ENCODE measurements at places on chromosomes 1 and 21. TPM values are rescaled to one million over a fixed set of nuclear protein-coding genes. Genes with fewer than 3 reads are reported as not detected.

- no peak for DNase-seq
Observed at GRCh38 chr1:58887059-58887458, 103.2 kb upstream of the JUN start.

- no peak for DNase-seq
Observed at GRCh38 chr1:20089328-20090077, 19.5 kb downstream of the PLA2G5 start.

GRCh38 chr1:89394851-89395250, 31.0 kb downstream of the GBP6 start:
- DNase-seq: no peak

- no peak for DNase-seq
Observed at GRCh38 chr1:218845589-218845988, 328.1 kb upstream of the LYPLAL1 start.

- DNase-seq: no peak
Observed at GRCh38 chr1:56933606-56934005, 32.2 kb downstream of the C8B start.

- no peak for DNase-seq
Observed at GRCh38 chr1:213651077-213651476, 336.7 kb upstream of the PROX1 start.

GRCh38 chr1:177645491-177646190, 324.2 kb downstream of the SEC16B start:
- no peak for DNase-seq

DNA sequence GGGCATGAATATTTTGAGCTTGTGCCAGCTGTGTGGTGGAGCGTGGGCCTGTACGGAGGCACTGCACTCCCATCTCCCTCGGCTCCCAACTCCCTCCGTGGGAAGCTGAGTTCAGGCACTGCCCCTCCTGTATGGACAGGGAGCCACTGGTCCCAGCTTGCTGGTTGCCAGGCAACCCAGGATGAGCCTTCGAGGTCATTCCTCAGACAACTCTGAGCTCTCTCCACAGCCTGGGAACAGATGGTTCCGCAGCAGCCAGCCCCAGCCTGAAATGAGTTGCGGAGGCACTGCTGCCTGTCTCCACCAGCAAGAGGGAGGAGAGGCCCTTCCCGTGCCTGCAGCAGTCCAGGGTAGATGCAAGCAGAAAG, 58.4 kb upstream of the TENT5B start:
- DNase-seq: no peak

DNA sequence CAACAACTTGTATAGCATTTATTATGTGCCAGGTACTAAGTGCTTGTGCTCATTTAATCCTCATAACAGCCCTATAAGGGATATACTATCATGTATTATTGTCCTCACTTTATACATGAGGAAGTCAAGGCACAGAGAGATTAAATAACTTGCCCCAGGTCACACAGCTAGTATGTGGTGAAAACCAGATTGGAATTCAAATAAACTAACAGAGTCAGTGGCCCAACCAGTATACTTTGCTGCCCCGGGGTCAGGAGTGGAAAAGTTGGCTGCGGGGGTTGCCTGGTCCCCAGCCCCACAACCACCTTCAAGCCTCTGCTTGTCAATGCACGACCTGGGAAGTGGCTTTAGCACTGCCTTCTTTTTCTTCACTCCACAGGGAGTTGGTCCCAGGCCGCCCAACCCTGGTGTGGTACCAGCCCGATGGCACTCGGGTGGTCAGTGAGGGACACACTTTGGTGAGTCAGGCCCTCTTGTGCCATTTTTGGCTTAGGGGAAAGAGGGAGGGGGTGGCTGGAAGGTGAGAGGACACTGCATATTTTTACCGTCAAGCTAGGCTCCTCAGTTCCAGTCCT, 2.5 kb downstream of the ADAM15 start:
- no peak for DNase-seq

DNA sequence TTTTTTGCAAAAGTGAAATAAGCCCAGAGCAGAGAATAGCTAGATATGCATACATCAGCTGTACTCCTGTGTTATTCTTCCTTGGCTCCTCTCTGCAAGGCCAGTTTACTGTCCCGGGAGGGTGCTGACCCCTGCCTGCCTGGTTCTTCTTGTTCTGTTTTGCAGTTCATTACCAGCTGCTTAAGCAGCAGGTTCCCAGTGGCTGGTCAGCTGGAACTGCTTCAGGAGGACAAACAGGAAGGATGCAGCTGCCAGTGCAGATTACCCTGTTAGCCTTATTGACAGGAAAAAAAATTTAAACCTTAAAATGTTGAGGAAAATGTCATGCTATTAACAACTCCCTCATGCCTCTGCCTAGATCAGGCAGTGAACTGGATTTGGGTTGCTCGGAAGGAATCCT, 16.0 kb upstream of the LRIG2 start:
- no peak for DNase-seq

- DNase-seq: no peak
Observed at GRCh38 chr1:15579683-15580047, 5.2 kb downstream of the AGMAT start.

- DNase-seq: no peak
Observed at GRCh38 chr1:76669131-76669530, 198.1 kb upstream of the ST6GALNAC5 start.

DNA sequence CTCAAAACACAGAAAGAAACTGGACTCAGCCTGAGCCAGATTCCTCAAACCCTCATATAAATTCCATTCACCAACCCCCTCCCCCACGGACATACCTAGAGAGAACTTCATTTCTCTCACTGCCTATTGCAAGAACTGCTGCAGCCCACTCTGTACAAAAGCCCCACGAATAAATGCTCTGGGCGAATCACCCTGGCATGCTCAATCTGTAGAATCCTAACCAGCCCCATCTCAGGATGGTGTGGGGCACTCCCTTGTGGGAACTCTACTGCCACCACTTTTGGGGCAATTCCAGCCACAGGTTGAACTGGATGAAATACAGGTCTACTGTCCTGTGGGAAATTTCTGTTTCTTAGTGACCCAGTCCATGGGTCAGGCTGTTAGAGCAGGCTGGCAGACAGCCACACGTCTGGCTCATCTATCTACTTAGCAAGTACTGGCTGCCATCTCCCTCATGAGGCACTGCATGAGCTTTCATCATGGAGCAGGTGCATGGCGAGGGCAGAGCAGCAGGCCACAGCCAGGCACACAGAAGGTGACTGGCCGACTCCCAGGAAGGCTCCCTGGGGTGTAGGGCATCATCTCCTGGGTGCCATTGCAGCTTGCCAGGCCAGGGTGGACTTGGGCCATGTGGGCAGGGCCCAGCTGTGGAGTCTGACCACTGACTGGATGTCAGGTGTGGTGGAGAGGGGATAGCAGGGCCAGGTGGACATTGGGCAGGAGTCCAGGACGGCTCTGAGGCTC, 1.6 kb upstream of the C1orf35 start:
- DNase-seq: no peak

DNA sequence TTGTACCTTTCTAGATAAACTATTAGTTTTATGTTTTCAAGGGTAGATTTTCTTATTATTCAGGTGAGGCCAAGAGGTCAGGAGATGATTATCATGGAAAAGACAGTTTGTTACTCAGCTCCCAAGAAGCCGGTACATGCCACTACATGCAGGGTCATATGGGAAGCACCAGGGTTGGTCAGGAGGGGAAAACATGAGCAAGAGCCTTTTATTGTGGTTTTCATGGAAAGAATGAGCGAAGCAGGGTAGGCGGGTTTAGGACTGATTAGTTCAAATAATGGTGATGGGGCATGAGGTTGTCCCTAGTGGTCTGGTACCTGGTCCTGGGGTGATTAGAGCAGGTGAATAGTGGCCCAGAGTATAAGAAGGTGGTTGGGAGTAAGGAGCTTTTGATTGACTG, 189.9 kb downstream of the APP start:
- no peak for DNase-seq

DNA sequence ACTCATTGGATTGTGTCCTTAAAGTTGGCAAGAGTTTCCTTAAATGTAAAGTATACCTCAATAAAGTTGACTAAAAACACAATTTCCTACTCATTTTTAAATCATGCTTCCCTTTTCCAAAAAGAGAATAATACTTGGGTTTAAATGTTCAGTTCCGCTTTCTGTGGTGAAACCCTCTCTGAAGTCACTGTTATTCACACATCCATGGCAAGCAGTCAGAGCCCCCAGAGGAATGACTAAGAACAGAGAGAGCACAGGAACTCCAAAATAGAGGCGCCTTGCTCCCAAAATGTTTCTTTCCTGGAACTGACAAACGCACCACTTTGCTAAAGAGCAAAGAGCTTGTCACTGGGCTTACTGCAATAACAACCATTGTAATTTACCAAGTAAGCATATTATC, 142.5 kb downstream of the TIAM1 start:
- DNase-seq: no peak

DNA sequence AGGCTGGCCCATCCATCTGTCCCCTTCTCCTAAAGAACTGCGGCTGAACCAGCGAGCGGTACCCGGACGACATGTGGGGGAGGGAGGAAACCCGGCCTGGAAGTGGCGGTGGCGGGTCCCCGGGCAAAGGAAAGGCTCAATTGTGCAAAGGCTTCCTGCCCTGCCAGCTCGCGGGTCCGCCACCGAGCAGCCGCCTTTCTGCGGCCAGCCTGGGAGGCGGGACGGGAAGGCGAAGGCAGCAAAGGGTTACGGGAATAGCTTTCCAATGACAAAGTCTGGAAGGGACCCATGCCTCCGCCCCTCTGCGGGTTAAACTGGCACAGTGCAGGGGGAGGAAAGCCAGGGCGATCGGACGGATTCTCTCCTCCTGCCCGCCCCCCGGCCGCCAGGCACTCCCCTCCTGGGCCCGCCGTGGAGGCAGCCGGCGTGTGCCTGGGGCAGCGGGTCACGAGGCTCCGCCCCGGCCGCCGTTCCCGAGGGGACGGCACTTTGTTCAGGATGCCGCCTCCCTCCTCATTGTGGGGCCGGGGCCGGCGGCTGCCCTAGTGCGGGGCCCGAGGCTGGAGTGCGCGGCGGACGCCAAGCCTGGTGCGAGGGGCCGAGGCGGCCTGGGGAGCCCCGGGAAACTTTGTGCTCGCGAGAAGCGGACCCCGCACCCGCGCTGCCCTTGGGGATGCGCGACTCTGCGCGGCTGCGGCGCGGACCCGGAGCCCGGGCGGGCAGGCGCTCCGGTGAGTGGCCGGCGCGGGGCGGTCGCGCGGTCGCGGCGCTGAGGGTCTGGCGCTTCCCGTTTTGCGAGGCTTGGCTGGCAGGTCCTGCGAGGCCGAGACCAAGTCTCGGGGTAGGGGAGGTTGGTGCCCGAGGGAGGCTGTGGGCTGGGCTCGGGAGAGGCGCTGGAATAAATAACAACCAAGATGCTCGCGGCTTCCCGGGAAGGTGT, at the start of gene NAV1:
Gene NAV1 (plus strand): TSS at position 516 of the 940 bp plus-strand sequence. CDS start 83,758 bp downstream, outside the sequence.
- DNase-seq: peak; percentile 72

- no peak for DNase-seq
Observed at GRCh38 chr1:2554621-2555387, 1.4 kb upstream of the TNFRSF14 start.

DNA sequence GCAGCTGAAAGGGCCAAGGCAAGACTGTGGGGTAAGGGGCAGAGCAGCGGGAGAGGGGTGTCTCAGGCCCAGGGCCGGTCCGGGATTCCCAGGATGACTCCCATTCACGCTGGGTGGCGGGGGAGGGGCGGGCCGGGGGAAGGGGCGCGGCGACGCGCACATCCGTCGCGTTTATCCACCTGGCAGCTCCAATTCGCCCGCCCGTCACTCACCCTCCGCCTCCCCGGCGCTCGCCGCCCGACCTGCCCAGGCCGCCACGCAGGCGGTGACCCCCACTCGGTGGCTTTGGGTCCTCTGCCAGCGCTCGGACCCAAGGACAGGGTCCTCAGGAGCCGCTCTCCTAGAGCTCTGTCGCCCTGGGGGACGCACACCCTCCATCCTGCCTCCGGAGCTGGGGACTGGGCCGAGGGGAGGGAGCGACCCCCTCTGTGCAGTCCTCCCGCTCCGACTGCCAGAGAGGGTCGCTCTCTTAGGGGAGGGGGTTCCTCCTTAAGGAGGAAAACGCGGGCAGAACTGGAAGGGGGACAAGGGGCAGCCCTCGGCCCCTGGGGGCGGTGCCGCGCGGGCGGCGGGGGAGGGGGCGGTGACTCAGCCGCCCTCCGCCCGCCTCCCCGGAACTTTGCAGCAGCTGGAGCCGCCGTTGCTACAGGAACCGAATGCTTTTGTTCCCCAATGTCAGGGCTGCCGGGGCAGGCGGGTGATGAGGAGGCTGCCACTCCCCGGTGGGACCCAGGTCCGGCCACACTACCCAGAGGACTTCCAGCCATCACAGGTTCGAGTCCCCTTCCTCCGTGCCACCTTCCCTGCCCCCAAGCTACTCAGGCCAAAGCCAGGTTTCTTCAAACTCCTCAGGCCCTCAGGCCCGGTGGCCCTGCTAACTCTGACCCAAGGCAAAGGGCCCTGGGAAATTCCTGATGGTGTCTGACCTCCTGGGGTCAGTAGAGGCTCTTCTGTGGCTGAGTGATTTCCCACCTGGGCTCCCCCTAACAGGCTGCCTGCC, 3.4 kb downstream of the ADGRB2 start:
- DNase-seq: peak; percentile 77

DNA sequence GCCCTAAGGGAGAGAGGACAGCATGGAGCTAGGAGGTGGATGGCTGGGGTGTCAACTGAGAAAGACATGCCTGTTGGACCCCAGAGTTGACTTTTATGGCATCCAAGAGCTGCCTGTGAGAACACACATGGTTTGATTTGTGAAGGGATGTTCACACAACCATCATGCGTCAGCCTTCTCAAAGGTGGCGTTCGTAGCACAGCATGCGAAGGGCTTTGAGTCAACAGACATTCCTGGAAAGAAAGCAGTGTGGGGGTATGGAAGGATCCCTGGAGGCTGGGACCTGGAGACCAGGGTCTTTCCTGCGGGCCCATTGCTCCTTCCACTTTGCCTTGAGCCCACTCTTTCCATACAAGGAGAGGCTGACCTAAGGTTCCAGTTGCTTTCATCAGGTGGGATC, 6.4 kb upstream of the WNT3A start:
- no peak for DNase-seq

GRCh38 chr1:152039461-152039860, 2.7 kb upstream of the S100A11 start:
- no peak for DNase-seq

DNA sequence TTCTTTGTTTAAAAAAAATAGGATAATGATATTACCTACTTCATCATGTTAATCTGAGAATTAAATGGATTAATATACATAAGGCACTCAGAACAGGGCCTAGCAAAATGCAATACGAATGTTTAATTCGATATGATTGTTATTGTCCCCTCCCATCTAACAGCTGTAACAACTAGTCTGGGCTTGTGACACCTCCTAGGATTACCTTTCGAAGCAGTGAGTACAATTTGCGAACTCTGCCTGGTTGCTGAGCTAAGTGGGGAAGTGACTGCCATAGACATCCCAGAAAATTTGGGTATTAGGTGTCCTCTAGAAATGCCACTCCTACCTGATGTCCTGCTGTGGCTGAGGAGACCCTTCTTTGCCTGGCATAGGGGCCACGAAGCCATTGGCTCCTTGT, 3.0 kb downstream of the RASSF5 start:
- DNase-seq: no peak

GRCh38 chr1:197021716-197022115, 44.4 kb downstream of the CFHR5 start:
- DNase-seq: no peak

MYBPH gene
- total RNA-seq: not detected

OR2L8 gene
- not detected for total RNA-seq

LIPI gene
- total RNA-seq: not detected

FCER1G gene
- total RNA-seq: 38.3 TPM

IGSF21 gene
- total RNA-seq: 1.6 TPM

KIF14 gene
- total RNA-seq: 0.11 TPM
